ENCODE measurements at places on chromosomes 5 and 9. TPM values are rescaled to one million over a fixed set of nuclear protein-coding genes. Genes with fewer than 3 reads are reported as not detected.

Gene CD72
- total RNA-seq, result 0.51 TPM

Gene FSTL4
- total RNA-seq, result not detected

Gene PDZD2
- total RNA-seq, result 1.8 TPM

Gene CD74
- 31.2 TPM for total RNA-seq

Gene NKD2
- total RNA-seq, result not detected
